Kidney epithelial cell (primary cell): ENCODE measurements at places on chromosomes 11 and 22. TPM values are rescaled to one million over a fixed set of nuclear protein-coding genes. Genes with fewer than 3 reads are reported as not detected.

YAP1 gene
- 94.4 and 120 TPM in 2 replicates for total RNA-seq

CARD18 gene
- not detected in 2 replicates for total RNA-seq

CCDC87 gene
- 0.58 and 0.75 TPM in 2 replicates for total RNA-seq

CNIH2 gene
- total RNA-seq, result 0.04 and 0.21 TPM in 2 replicates

DMC1 gene
- 0.75 and 1.5 TPM in 2 replicates for total RNA-seq

AQP11 gene
- total RNA-seq, result 0.75 and 1.7 TPM in 2 replicates

CHRM1 gene
- not detected in 2 replicates for total RNA-seq

RASD2 gene
- total RNA-seq, result 0.04 and 1.4 TPM in 2 replicates

CDC45 gene
- 5.6 and 10.5 TPM in 2 replicates for total RNA-seq

SCN4B gene
- 0.41 and 0.79 TPM in 2 replicates for total RNA-seq

SYTL2 gene
- 7.5 and 10.5 TPM in 2 replicates for total RNA-seq

C1QTNF5 gene
- 2.9 and 6.2 TPM in 2 replicates for total RNA-seq

WBP2NL gene
- 0.68 and 2.6 TPM in 2 replicates for total RNA-seq

TRIM51 gene
- total RNA-seq, result not detected in 2 replicates

GGTLC3 gene
- not detected in 2 replicates for total RNA-seq

DDIAS gene
- 1.6 and 3.2 TPM in 2 replicates for total RNA-seq

VPREB3 gene
- total RNA-seq, result not detected in 2 replicates

C1QTNF4 gene
- 2.1 and 7.1 TPM in 2 replicates for total RNA-seq
